ENCODE measurements at places on chromosomes 5 and 9.

DNA sequence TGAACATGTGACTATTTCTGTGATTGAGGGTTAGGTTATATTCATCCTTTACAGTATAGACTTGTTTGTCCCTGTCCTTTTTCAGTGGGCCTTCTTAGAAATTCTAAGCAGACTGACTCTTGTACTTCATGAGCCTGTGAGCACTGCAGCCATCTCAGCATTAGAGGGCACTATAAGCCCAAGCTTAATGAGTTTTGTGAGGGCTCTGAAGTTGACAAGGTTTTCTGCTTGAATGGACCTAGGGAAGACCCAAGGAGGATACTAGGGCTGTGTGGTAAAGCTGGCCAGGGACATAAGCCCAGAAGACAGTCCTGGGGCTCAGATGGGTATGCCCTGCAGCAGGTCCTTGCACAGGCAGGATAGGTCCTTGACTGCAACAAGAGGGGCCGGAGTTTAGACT is 126.5 kb downstream of the MRPS30 start:
- no peak for DNase-seq

DNA sequence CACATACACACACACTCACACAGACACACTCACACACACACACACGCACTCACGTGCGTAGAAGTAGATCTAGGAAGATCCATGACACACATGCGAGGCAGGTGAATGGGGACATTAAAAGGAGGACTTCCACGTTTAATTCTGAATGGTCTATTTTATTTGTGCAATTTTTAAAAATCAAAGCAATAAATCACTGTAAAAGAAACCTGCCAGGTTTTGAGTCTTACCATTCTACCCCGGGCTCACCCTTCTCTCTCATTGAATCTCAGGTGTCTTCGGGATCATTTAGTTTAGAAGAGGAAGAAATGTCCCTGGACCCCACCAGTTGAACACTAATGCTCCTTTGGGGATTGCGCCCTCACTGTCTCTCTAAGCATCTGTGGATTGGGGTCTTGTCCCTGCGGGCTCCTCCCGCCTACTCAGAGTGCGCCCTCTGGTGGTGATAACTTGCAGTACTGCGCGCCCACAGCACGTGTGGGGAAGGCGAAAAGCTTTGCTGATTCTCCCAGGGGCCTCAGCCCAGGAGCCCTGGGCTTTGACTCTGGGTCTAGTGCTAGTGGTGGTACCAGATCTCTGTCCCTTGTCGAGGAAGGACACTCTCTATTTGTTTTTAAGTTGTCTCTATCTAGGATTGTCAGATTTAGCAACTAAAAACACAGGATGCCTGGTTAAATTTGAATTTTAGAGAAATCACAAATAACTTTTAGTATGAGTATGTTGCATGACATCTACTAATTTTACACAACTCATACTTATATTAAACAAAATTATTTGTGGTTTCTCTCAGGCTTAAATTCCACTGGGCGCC is 34.8 kb downstream of the BOD1 start:
- no peak for DNase-seq

DNA sequence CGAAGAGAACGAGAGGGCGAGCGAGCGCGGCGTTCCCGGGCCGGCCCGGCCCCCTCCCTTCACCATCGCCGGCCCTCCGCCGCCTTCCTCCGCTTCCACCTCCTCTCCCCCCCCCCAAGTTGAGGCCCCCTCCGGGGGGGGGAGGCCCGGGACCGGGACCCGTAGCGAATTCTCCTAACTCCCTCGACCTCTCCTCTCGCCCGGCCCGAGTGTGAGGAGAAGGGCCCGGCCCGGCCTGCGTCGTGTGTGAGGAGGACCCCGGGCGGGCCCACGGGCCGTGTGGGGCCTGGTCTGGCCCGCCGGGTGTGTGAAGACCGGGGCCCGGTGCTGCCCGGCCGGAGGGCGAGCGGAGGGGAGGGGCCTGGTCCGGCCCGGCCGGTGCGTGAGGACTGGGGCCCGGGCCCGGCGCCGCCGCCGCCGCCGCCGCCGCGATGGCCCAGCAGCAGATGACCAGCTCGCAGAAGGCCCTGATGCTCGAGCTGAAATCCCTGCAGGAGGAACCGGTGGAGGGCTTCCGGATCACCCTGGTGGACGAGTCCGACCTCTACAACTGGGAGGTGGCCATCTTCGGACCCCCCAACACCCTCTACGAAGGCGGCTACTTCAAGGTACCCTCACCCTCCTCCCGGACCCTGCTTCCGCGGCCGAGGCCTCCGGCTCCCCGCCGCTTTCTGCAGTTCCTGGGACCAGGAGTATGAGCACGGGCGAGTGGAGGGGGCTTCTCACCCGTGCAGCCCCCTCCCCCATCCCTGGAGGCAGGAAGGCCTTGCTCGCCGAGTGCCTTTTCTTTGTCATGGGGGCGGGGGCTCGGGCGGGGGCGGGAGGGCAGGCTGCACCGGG is 587 bp downstream of the UBE2R2 start:
- no peak for DNase-seq

DNA sequence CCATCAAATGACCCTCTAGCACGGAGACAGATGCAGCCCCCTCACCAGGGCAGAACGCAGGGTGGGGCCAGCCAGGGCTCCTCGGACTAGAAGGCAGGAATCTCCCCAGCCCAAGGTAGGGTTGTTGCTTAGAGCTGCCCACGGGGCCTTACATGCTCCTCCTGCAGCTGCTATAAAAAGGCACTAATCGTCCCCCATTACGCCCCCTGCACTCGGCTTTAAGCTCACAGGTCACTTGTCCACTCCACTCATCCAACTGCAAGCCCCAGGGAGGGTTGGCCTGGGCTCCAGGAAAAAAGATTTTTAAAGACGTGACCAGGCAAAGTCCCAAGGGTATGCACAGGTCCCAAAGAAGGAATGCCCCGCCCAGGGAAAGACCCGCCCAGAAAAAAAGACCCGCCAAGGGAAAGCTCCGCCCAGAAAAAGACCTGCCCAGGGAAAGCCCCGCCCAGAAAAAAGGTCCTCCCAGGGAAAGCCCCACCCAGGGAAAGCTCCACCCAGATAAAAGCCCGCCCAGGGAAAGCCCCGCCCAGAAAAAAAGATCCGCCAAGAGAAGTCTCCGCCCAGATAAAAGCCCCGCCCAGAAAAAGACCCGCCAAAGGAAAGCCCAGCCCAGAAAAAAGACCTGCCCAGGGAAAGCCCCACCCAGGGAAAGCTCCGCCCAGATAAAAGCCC is 11.1 kb downstream of the GRIN1 start:
- DNase-seq, result no peak

DNA sequence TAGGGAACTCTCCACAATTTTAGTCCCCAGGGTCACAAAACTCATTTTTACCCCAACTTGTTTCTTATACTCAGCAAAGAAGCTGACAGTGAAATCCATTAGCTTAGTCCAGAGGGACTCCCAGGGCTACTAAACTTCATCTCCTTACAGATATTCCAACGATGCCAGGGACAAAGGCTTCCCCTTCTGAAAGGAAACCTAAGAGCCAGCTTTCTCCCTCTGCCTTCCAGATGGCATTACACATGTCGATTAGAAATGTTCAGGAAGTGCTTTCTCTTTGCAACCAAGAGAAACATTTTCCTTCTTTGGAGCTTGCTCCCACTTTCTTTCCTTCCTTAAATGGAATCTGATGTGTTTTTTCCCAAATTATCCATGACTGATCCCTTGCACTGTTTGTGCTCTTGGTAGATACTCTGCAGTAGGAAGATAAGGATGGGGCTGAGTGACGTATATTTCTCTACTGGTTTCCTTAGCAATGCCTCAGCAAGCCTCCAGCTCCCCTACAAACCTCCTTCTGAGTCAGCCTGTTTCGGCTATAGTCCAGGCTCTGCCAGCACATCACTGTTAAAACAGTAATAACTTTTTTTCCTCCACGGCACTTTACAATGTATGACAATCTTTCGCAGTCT is 43.0 kb upstream of the HTR4 start:
- no peak for DNase-seq

DNA sequence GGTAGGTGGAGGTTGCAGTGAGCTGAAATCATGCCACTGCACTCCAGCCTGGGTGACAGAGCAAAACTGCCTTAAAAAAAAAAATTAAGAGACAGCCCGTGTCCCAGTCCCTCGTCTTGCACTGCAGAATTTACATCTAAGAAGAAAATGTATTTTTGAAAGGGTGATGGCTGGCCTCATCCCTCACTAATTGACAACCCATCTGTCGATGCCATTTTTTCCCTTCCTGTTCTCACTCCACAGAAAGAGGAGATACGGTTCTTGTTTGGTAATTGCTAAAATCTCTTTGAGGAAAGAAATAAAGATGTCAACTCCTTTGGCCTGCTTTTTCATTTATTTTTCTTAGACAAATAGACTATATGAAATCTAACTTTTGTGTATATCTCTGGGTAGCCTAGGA is 2.4 kb upstream of the LSM11 start:
- DNase-seq, result no peak

GRCh38 chr5:7615566-7616061 is 219.7 kb downstream of the ADCY2 start:
- DNase-seq, result no peak

GRCh38 chr9:3682186-3682585 is 156.4 kb upstream of the RFX3 start:
- DNase-seq, result no peak

- DNase-seq, result no peak
Observed at GRCh38 chr9:128145536-128145935, 3.7 kb upstream of the LCN2 start.

DNA sequence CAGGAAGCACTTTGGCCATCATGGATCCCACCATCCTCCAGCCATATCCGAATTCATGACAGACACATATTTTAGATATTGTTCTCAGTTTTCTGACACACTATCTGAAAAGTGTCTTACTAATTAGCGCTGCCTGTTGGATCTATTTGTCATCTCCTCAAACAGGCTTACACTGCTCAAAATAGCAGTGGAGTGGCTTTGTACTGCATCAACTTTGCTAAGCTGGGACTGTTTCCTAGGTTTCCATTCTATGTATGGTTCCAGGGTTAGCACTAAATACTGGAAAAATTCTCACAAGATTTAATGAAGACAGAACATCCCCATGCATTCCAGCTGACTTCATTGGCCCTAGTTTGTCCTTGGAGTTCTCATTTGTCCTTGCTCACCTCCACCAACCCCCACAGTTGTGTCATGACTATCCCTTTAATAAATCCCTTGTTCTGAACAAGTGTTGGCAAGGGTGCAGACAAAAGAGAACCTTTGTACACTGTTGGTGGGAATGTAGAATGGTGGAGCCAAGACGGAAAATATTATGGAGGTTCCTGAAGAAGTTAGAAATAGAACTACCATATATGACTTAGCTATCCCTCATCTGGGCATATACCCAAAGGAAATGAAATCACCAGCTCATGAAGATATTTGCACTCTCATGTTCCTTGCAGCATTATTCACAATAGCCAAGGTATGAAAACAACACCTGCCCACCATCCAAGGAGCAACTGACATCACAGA is 136.5 kb upstream of the RAI14 start:
- DNase-seq, result no peak

DNA sequence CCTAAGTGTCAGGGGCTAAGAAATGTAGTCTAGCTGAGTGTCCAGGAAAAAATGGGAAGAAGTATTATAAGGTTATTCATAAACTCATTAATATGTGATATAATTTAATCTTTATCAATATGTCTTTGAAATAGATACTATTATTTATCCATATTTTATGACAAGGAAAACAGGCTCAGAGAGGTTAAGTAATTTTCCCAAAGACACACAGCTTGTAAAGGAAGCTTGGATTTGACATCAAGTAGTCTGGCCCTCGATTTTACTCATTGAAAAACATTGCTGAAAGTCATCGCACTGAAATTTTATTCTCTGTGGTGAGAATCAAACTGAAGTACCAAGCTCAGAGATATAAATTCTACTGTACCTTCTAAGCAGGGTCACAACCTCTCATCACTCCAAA is 276.9 kb downstream of the MSX2 start:
- DNase-seq, result no peak

DNA sequence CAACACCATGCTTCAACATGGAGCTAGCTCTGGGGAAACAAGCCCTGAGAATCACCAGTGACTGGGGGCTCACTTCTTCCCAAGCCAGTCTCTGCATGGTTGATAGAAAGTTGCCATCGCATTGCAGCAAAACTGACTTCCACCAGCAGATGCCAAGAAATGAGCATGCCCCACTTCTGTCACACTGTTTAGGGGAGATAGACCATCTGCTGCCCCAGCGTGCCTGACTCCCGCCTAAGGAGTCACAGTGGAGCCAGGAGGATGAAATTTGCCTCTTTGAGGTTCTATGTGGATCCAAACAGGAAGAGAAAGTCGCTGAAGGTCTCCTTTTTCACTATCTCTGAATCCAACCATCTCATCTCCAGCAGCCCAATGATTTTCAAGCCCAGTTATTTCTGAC is 116.7 kb upstream of the SLIT3 start:
- no peak for DNase-seq

DNA sequence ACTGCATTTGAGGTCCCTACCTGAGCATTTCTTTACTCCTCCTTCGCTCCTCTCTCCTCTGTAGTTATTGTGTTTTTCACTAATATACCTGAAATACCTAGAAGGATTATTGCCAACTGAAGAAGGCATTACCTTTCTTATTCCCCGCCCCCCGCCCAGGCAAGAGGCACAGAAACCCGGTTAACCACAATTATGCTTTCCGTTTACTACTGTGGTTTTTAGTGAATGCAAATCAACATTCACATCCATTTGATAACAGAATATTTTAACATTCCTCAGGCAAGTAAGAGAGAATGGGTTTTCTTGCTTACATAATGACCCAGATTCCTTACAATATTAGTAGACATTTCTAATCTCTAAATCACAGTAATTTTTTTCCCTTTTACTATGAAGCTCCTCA is 136.9 kb downstream of the PCSK5 start:
- no peak for DNase-seq

- DNase-seq, result no peak
Observed at GRCh38 chr9:20236676-20237075, 385.6 kb downstream of the MLLT3 start.

DNA sequence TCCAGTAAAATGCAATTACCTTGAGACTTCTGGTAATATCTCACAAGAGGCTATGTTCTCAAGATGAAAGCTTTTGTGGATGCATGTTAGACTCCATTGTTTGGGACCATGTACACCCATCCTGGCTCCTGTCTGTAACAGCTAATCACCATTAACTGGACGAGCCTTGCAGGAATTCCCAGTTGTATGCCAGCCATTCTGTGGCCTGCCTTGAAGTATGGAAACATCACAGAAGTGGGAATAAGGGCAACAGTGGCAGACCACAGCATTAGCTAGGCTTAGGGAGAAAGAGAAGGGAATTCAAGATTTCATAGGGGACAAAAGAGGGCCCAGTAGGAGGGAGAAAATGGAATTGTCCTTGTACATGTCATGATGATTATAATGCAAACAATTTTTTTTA is 79.0 kb downstream of the RORB start:
- DNase-seq, result no peak

- no peak for DNase-seq
Observed at GRCh38 chr9:4750023-4750673, 9.1 kb upstream of the AK3 start.

DNA sequence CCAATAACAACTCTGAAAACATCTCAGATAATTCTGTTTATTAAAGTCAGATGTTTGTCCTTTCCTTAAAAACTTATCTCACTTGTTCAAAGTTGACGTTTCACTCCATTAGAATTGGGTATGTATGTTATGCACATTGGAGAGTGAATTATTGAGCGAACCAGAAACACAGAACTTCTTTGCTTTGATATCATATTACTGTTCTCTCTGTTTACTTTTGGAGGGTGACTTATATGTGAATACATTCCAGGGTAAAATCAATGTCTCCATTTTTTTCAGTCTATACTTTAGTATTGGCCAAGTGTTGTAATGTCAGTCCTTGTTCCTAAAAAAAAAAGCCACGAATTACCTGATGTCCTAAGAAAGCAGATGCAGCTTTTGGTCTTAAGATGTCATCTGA is 307.4 kb downstream of the CSNK1G3 start:
- DNase-seq, result peak; percentile 61
